ENCODE measurements at places on chromosomes 1 and 21. TPM values are rescaled to one million over a fixed set of nuclear protein-coding genes. Genes with fewer than 3 reads are reported as not detected.

DNA sequence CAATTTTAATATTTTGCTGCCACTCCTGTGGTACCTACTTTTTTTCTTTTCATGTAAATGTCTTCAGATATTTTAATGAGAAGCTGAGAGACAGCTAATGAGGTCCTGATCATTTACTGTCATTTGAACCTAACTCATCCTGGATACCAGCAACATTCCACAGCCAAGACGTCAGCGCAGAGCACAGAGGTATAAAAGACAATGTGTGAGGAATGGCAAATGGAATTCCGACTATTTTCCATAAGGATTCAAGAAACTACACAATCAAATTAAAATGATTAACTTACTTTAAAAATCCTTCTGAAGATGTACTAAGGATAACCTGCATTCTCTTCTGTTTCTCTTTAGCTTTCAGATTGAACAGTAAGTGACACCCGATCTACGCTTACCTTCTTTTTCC is 38.8 kb downstream of the HEATR1 start:
- H3K27me3 ChIP-seq = no peaks in the 10 kb centered on the region
- peaks cover 7% of the 10 kb centered on the region for H3K4me1 ChIP-seq
- H3K36me3 ChIP-seq = peaks cover 63% of the 10 kb centered on the region
- no peak overlapping the region for H3K4me3 ChIP-seq
- H3K27ac ChIP-seq = no peak overlapping the region

DNA sequence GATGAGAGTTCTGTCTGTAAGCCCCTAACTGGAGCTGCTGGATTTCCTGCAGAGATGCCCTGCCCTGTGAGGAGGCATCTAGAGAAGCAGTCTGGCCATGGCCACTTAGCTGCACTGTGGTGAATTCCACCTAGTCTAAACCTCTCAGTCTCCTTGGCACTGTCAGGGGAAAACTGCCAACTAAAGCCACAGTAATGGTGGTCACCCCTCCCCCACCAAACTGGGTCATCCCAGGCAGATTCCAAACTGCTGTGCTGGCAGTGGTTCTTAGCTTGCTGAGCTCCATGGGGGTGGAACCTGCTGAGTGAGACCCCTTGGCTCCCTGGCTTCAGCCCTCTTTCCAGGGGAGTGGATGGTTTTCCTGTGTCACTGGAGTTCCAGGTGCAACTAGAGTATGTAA is 740.6 kb downstream of the RWDD3 start:
- no peak overlapping the region for H3K4me3 ChIP-seq
- DNase-seq = peak; percentile 58
- H3K27ac ChIP-seq = no peak overlapping the region
- H3K27me3 ChIP-seq = no peaks in the 10 kb centered on the region
- H3K36me3 ChIP-seq = no peaks in the 10 kb centered on the region

Gene LAMC2
- total RNA-seq = 4.8 TPM

DNA sequence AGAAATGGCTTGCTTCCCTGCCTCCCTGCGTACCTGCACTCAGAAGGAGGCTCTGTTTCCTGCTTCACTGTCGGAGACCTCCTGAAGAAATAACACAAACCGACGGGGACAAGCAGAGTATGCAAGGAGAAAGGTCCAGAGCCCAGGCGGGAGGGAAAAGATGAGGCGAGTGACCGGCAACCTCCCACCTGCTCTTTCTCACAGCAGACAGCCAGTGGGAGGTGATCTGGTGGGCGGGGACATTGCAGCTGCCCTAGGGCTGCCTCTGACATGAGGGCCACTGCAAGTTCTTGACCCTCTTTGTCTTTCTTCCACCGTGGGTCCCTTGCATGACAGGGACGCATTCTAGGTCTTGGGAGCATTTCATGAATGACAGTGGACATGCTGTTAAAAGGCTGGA is 368.2 kb downstream of the CAMTA1 start:
- DNase-seq = peak; percentile 62
- no peaks in the 10 kb centered on the region for H3K36me3 ChIP-seq
- H3K27ac ChIP-seq = no peak overlapping the region
- H3K4me1 ChIP-seq = no peaks in the 10 kb centered on the region
- H3K4me3 ChIP-seq = no peak overlapping the region

DNA sequence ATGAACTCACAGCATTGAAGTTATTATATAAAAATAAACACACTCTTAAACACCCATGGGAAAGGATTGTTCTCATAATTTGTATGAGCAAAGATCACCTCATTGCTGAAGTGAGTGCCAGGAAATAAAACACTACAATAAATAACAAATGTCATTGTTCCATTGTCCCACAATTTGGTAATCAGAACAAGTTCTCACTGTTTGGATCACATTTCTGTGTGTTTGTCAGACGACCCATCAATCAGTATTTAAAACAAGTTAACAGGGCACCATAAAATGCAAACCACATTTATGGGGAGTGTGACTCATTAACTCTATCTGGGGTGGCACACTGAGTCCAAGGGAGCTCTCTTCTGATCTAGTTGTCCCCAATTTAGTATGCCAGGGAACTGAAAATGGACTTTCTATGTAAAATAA is 124.5 kb downstream of the PTPRC start:
- H3K27me3 ChIP-seq = no peaks in the 10 kb centered on the region
- DNase-seq = no peak
- H3K4me1 ChIP-seq = no peaks in the 10 kb centered on the region
- H3K36me3 ChIP-seq = no peaks in the 10 kb centered on the region
- H3K27ac ChIP-seq = no peak overlapping the region
